IMR-90 (cell line): ENCODE measurements at places on chromosomes 7 and 10. TPM values are rescaled to one million over a fixed set of nuclear protein-coding genes. Genes with fewer than 3 reads are reported as not detected.
A peak's percentile ranks its signal among the peaks of the same experiment; 100 is the strongest.

Gene HOXA3
- 0.83 and 0.90 TPM in 2 replicates for total RNA-seq

Gene NPC1L1
- total RNA-seq, result not detected in 2 replicates

Gene HECTD2
- 5.9 and 10.3 TPM in 2 replicates for total RNA-seq

Gene ABCB1
- 0.83 and 0.90 TPM in 2 replicates for total RNA-seq

Gene SFRP4
- total RNA-seq, result not detected in 2 replicates

Gene LRRC18
- not detected in 2 replicates for total RNA-seq

DNA sequence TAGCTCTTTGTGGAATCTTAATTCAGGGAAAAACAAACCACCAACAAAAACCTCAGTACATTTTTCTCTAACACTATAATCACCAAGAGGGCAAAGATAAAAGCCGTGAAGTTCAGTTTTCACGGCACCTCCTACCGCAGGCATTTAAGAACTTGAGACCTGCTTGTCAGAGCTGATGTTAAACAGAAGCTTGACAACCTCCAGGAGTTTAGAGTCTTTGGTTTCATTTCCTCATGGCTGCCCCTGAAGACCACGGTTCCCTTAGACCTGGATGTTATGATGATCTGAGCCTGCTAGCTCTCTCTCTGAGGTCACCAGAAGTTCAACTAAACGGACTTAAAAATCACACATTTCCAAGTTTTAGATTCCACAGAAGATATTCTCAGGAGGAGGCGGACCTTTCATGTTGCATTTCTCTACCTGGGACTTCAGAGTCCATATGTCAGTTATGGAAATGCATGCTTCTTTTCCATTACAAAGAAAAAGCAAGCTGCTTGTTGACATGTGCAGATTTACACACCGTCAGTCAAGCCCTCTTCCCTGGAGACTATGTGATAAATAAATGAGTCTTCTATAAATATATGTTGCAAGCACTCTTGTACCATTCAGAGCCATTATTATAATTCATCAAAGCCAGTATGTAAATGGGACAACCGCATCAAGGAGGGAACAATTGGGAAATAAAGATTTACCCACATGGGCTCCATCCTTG, 258.0 kb downstream of the GFRA1 start:
- DNase-seq, result no peak
- no peaks in the 10 kb centered on the region for H3K4me1 ChIP-seq
- H3K27me3 ChIP-seq, result no peaks in the 10 kb centered on the region
- no peak overlapping the region for H3K27ac ChIP-seq
- no peak overlapping the region for H3K4me3 ChIP-seq

GRCh38 chr7:112160771-112161150, 45.4 kb downstream of the DOCK4 start:
- no peaks in the 10 kb centered on the region for H3K36me3 ChIP-seq
- H3K27me3 ChIP-seq, result no peaks in the 10 kb centered on the region
- no peak for DNase-seq
- peaks cover 6% of the 10 kb centered on the region for H3K4me1 ChIP-seq
- no peak overlapping the region for H3K4me3 ChIP-seq
- H3K27ac ChIP-seq, result no peak overlapping the region

- peak; percentile 27 for DNase-seq
- no peaks in the 10 kb centered on the region for H3K27me3 ChIP-seq
- H3K4me3 ChIP-seq, result no peak overlapping the region
Measured at GRCh38 chr7:79410345-79410744, 43.1 kb downstream of the MAGI2 start.

- peaks cover 10% of the 10 kb centered on the region for H3K4me1 ChIP-seq
- no peak overlapping the region for H3K4me3 ChIP-seq
- no peaks in the 10 kb centered on the region for H3K36me3 ChIP-seq
- H3K27me3 ChIP-seq, result no peaks in the 10 kb centered on the region; the same call in 1 of the 2 replicates
Measured at GRCh38 chr10:70652761-70653657, 19.3 kb upstream of the ADAMTS14 start.

DNA sequence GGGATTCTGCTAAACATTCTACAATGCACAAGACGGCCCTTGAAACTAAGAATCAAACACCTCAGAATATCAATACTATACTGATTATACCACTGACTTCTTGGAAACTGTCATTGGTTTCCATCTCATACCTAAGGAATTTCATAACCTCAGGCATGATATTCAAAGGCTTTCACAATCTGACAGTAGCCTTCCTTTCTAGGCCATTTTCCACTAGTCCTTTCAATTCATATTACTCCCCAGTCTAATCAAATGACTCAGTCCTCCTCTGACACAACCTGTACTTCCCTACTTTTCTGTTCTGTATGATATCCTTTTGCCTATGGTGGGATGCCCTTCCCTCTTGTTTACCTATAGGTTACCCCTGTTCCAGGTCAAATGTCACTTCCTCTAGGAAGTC, 48.3 kb downstream of the CSTF2T start:
- peaks cover 5% of the 10 kb centered on the region for H3K4me1 ChIP-seq
- H3K4me3 ChIP-seq, result no peak overlapping the region
- peak; percentile 80 for DNase-seq

GRCh38 chr7:155809332-155809946, 2.8 kb downstream of the SHH start:
- H3K27me3 ChIP-seq, result peaks cover 80% of the 10 kb centered on the region
- H3K27ac ChIP-seq, result no peak overlapping the region
- no peaks in the 10 kb centered on the region for H3K4me1 ChIP-seq
- no peaks in the 10 kb centered on the region for H3K36me3 ChIP-seq
- H3K4me3 ChIP-seq, result no peak overlapping the region; the same call in 1 of the 2 replicates

- H3K4me3 ChIP-seq, result no peak overlapping the region
- no peak for DNase-seq
- no peak overlapping the region for H3K27ac ChIP-seq
- H3K27me3 ChIP-seq, result no peaks in the 10 kb centered on the region
- peaks cover 5% of the 10 kb centered on the region; the same call in 1 of the 2 replicates for H3K36me3 ChIP-seq
Measured at GRCh38 chr7:66522518-66522917, 106.2 kb upstream of the KCTD7 start.

DNA sequence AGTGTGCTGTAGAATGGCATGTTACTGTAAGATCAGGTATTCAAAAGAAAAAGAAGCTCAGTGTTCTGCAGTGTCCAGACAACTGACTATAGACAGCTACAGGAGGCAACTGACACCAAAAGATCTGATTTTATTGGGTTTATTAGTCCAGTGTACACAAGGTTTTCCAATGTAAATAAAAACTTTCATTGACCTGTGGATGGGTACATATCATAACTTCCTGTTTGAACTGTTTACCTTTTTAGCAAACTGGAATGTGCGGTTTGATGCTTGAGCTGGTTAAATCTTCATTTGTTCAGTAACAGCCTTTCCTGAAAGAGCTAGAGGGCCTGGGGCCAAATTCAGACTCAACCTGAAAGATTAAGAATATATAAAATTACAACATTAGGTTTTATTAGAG, 172.6 kb upstream of the SP8 start:
- H3K27me3 ChIP-seq, result no peaks in the 10 kb centered on the region
- no peaks in the 10 kb centered on the region for H3K4me1 ChIP-seq
- no peak for DNase-seq
- H3K27ac ChIP-seq, result no peak overlapping the region

GRCh38 chr10:2117641-2118040, 380.3 kb upstream of the ADARB2 start:
- no peaks in the 10 kb centered on the region for H3K36me3 ChIP-seq
- H3K4me1 ChIP-seq, result no peaks in the 10 kb centered on the region
- H3K4me3 ChIP-seq, result no peak overlapping the region
- H3K27ac ChIP-seq, result no peak overlapping the region
- DNase-seq, result no peak

- H3K36me3 ChIP-seq, result no peaks in the 10 kb centered on the region
- peaks cover 19% of the 10 kb centered on the region for H3K4me1 ChIP-seq
- H3K4me3 ChIP-seq, result no peak overlapping the region
- peak; percentile 13 for DNase-seq
- no peaks in the 10 kb centered on the region for H3K27me3 ChIP-seq
Measured at GRCh38 chr10:3803927-3804741, 19.1 kb upstream of the KLF6 start.

GRCh38 chr7:50542132-50542531, 23.1 kb downstream of the DDC start:
- no peaks in the 10 kb centered on the region for H3K4me1 ChIP-seq
- H3K27me3 ChIP-seq, result peaks cover 18% of the 10 kb centered on the region
- no peaks in the 10 kb centered on the region for H3K36me3 ChIP-seq
- no peak overlapping the region for H3K27ac ChIP-seq
- DNase-seq, result no peak

DNA sequence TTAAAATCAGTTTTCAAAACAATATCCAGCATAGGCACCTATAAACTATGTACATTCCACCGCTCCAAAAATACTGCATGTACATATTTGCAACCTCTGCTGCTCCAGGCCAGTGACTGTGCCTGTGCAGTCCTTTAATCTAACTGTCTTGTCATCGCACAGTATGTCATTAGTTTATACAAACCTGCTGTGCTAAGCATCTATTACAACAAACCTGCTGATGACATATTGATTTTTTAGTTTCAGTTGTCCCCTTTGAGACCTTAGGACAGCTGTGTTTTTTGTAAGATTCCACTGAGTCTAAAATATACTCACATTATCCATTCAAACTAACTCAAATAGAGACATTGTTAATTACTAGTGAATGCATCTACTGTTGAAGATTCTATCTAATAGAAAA, 33.1 kb downstream of the SEMA3C start:
- H3K36me3 ChIP-seq, result peaks cover 2% of the 10 kb centered on the region; the same call in 1 of the 2 replicates
- DNase-seq, result no peak

- H3K4me1 ChIP-seq, result no peaks in the 10 kb centered on the region
- no peaks in the 10 kb centered on the region for H3K27me3 ChIP-seq
- peak; percentile 87 for DNase-seq
- no peaks in the 10 kb centered on the region for H3K36me3 ChIP-seq
- no peak overlapping the region for H3K4me3 ChIP-seq
- H3K27ac ChIP-seq, result no peak overlapping the region
Measured at GRCh38 chr7:82183634-82184033, 259.9 kb downstream of the CACNA2D1 start.

GRCh38 chr7:22895140-22895827, 72.6 kb upstream of the TOMM7 start:
- H3K36me3 ChIP-seq, result no peaks in the 10 kb centered on the region
- H3K27ac ChIP-seq, result peak overlapping the region; percentile 6; the same call in 1 of the 2 replicates
- peaks cover 5% of the 10 kb centered on the region for H3K4me1 ChIP-seq
- H3K4me3 ChIP-seq, result no peak overlapping the region
- DNase-seq, result peak; percentile 7

DNA sequence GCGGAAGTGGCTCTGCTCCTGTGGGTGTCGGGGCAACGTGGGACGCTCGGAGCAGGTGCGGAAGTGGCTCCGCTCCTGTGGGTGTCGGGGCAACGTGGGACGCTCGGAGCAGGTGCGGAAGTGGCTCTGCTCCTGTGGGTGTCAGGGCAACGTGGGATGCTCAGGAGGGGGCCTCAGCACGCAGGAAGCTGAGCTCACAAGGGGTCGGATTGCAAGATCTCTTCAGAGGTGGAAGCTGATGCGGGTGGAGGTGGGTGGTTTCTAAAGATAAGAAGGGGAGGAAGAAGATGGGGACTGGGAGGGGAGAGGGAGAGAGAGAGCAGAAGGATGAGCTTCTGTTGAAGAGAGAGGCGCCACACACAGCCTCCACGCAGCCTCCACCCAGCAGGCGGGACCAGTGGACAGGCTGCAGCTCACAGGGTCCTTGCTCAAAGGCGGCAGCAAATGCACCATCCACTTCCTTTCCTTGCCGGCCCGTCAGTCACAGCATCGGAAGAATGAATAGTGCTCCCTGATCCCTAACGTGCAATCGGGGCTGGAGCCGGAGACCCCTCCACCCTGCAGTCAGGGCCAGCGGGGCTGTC, 78.7 kb downstream of the PTPRN2 start:
- no peaks in the 10 kb centered on the region for H3K27me3 ChIP-seq
- H3K4me1 ChIP-seq, result no peaks in the 10 kb centered on the region
- H3K27ac ChIP-seq, result no peak overlapping the region
- H3K4me3 ChIP-seq, result no peak overlapping the region
- DNase-seq, result no peak

GRCh38 chr7:131170440-131171271, 157.0 kb upstream of the MKLN1 start:
- no peaks in the 10 kb centered on the region for H3K4me1 ChIP-seq
- DNase-seq, result peak; percentile 59
- no peaks in the 10 kb centered on the region for H3K27me3 ChIP-seq
- H3K27ac ChIP-seq, result no peak overlapping the region
- H3K4me3 ChIP-seq, result no peak overlapping the region
- H3K36me3 ChIP-seq, result no peaks in the 10 kb centered on the region

DNA sequence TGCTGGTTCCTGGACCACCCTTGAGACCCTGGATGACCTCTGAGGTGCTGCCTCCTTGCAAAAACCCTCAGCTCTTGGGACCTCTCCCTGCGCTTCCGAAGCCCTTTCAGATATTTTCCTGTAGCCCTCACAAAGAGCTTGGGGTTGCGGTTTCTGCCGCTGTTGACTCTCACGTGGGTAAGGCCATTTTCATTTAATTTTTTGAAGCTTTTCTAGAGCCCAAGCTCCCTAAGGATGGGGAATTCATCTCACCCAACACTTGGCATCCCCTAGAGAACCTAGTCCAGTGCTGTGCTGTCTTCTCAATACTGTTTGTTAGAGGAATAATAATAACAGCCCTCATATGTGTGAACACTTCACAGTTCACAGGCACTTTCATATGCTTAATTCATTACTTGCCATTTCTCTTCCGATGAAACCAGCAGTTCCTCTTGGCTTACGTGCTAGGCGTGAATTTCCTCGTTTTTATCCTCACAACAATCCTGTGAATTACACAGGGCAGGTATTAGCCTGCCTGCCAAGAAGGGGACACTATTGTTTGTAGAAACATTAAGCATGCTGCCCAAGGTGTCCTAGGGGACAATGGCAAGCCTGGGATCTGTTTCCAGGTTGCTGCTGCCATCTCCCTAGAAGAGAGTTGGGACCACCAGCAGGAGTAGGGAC, 71.6 kb upstream of the CTBP2 start:
- peaks cover 12% of the 10 kb centered on the region for H3K4me1 ChIP-seq
- H3K4me3 ChIP-seq, result no peak overlapping the region
- H3K36me3 ChIP-seq, result no peaks in the 10 kb centered on the region
- DNase-seq, result no peak
- H3K27me3 ChIP-seq, result no peaks in the 10 kb centered on the region
- H3K27ac ChIP-seq, result peak overlapping the region; percentile 34; the same call in 1 of the 2 replicates
